ENCODE measurements at places on chromosomes 5 and 9.
A peak's percentile ranks its signal among the peaks of the same experiment; 100 is the strongest.

GRCh38 chr5:963310-963672 lies 45.3 kb upstream of the NKD2 start:
- no peak for DNase-seq

GRCh38 chr9:15843931-15844330 lies 291.1 kb downstream of the CCDC171 start:
- DNase-seq: no peak

DNA sequence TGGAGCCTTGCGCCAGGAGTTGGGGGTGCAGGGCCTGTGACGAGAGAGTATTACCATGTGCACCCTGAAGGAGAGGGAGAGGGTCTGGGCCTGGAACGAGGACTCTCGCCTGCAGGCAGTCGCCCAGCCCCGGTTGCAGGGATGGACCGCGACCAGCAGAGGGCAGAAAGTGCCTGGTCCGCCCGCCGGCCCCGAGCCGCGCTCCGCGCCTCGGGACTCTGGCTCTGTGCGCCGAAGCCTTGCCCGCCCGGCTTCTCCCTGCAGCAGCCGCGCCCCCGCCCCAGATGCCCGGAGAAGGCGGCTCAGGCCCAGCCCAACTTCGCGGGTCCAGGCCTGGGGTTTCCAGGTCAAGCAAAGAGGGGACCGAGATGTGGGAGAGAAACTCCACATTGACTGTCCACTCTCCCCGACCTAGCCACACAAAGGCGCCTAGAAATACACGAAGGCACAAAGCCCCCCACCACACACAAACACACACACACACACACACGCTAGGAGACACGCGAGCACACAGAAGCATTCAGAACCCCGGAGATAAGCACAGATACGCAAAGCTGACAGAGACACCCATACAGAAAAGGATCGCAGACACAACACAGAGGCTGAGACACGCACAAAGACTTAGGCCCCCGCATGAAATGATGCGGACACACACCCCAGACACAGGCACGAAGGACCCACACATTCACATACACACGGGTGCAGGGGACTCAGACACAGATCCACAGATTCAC lies 2.0 kb upstream of the LMX1B start:
- DNase-seq: peak; percentile 54

DNA sequence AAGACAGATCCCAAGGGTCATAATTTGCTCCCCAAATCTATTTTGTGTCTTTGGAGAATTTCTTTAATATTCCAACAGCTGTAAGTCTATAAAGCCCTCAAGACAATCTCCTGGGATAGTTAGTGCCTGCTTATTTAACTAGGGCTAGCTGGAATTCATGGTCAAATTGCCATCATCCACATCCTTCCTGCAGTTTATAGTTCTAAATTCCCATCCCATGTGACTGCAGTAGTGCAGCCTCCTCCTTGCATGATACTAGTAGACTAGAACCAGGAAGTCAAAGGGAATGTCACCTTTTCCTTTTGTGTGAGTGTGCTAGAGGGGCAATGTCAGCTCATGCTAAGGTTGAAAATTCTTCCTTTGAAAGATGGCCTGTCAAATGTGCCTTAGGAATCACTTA lies 214.8 kb upstream of the PIK3R1 start:
- DNase-seq: no peak

- no peak for DNase-seq
Observed at GRCh38 chr9:78682216-78682615, 385.3 kb downstream of the PSAT1 start.

- peak; percentile 24 for DNase-seq
Observed at GRCh38 chr9:34437006-34437925, 21.1 kb downstream of the FAM219A start.

DNA sequence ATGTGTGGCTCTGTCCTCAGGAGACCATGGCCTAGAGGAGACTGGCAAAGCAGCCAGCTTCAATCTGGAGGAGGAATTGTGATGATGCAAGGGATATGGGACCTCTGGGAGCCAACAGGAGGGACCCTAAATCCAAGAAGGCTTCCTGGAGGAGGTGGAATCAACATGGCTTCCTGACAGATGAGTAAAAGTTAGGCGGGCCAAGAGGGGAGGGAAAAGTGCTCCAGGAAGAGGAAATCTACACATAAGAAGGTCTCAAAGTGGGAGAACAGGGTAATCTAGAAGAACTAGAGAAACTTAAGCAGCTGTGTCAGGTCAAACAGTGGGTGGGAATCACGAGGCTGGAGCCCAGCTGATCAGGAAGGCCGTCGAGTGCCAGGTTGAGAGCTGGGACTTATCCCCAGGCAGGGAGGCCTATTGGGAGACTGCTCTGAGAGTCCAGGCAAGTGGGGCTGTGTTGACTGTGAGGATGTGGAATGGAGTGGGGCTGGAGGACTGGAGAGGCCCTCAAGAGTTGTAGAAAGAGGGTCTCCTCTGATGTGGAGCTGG lies 119.1 kb downstream of the C9orf50 start:
- DNase-seq: no peak

DNA sequence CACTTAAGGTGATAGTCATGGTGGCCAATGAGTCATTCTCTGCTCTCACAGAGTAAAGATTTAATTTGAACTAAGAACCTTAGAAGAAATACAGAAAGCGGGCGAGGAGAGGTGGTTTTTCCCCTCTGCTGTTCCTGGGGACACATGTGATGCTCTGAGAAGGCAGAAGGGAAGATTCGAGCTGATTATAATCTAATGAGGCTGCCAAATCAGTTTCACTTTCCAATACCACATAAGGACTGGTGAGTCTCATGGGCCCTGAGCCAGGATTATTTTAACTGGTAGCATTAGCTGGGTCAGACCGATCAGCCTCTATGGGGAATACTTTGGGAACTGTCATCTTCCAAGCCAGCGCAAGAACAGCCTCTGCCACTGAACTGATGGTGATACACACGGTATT lies 116.5 kb downstream of the SLC1A3 start:
- no peak for DNase-seq

- no peak for DNase-seq
Observed at GRCh38 chr9:128946571-128947276, 679 bp downstream of the DOLK start.

DNA sequence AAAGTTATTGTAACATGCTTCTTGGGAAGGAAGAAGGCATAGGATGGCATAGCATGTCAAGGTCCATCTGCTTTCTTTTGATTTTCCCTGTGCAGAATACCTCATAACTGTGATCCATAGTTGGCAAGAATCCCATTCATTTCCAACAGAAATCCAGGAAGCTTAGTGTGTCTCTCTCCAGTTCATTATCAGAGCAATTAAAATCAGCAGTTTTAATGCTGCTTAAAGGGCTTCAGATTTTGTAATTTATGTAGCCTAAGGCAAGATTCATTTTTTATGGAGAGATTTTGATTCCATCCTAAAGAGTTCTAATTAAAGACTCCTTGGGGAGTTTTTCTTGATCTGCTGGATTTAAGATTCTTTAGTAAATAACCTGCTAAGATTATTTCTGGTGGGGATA lies 560.1 kb downstream of the PDE4D start:
- DNase-seq: no peak

- no peak for DNase-seq
Observed at GRCh38 chr9:76583256-76583655, 124.3 kb downstream of the GCNT1 start.

DNA sequence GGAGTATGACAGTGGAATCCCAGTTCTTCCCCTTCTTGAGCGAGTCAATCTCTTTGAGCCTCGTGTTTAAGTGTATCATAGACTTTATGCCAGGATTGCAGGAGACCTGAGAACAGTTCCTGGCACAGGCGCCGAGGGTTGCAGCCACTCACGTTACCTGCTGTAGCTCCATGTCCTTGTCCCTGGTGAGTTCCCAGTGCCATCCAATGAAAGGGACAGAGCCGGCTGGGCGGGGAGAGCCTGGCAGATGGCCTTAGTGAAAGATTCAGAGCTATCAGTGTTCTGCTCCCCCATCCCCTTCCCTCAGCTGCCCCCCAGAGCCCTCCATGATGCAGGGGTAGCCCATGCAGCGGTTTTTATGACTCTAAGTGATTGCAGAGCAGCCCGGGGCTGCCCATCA lies 554.0 kb downstream of the BNC2 start:
- no peak for DNase-seq

DNA sequence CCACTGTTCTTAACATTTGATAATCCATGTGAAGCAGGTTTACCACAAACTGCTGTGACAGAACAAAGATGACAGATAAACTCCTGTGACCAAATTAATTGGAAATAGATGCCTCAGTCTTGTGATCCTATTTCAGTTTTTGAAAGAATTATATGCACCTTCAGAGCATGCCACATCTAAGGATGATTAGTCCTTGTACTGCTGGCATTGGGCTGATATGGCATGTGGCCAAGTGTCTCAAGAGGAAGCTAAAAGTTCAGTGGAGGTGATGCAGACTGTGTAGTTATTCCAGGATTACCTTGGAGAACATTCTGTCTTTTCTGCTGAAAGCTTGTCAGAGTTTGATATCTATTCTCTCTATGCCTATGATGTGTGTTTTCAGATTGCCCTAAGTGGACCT lies 314.4 kb upstream of the EFNA5 start:
- DNase-seq: no peak

GRCh38 chr9:134230092-134230941 lies 66.0 kb upstream of the RNU6ATAC start:
- DNase-seq: no peak

GRCh38 chr5:134604908-134605307 lies 27.7 kb downstream of the SAR1B start:
- DNase-seq: no peak

DNA sequence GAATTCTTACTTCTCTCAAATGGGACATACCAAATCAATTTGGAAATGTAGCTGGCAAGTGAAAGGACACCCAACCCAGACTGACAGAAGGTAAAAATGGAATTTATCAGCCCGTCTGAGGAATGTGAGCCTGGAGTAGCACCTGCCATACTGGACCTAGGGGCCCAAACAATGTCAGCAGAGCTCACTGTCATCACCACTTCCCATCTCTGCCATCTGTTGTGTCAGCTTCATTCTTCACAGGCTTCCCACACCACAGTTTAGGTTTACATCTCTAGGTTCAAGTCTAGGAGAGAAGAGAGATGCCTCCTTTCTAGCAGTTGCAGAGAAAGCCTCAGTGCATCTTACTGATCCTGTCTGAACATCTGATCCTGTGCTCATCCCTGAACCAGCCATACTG lies 222.4 kb downstream of the DOCK8 start:
- no peak for DNase-seq

DNA sequence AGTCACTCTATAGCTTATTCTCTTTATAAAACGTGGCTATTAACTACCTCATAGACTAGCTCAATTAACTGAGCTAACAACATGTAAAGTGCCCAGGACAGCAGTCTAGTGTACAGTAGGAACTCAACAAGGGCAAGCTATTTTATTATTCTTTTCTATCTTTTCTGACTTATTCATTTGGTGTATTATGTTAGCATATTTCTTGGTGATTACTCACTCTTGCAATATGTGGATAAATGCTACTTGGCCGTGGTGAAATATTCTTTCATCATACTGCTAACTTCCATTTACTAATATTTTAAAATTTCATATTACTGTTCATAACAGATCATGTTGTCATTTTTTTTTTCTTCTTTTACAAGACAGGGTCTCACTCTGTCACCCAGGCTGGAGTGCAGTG lies 4.9 kb downstream of the SLC25A51 start:
- no peak for DNase-seq

DNA sequence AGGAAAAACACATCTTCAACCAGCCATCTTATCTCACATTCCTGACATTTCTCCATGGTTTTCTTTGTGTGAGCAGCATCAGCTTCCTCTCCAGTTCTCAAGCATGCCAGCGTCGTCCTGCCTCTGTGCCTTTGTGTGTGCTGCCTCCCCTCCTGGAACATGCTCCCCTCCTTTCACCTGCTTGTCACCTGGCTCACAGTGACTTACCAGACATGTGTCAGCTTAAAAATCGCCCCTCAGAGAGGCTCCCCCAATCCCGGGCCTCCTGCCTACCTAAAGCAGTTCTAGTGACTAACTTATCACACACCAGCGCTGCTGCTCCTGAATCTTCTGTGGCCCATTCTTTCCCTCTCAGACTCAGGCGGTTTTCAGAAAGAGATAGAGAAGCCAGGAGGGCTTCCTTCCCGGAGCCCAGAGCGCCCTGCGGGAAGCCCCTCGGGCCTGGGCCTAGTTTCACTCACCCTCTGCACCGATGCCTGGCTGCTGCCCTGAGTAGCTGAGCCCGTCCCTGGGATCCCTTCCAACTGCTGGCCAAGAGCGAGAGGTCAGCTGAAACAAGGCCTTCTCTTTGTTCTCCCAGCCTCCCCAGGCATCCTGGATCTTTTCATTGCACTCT lies 51.1 kb upstream of the MVB12B start:
- no peak for DNase-seq

GRCh38 chr9:33187519-33188218 lies 20.5 kb upstream of the B4GALT1 start:
- DNase-seq: no peak

DNA sequence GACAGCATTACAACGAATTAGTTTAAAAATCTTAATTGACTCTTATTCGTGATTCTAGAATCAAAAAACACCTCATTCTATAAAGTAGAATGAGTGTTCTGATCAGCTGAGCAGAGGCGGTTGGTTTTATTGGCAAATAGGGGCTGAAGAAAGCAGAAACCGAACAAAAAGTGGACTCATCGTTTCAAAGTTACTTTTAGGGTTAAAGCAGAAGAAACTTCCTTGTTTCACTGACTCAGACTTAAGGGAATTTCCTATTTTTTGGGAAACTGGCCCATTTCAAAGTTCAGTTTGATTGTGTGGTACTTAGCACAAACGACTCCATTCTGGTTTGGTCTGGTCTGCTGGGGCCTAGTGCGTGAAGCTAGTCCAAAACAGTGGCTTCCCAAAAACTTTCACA lies 862 bp upstream of the NDUFB6 start:
- DNase-seq: no peak

DNA sequence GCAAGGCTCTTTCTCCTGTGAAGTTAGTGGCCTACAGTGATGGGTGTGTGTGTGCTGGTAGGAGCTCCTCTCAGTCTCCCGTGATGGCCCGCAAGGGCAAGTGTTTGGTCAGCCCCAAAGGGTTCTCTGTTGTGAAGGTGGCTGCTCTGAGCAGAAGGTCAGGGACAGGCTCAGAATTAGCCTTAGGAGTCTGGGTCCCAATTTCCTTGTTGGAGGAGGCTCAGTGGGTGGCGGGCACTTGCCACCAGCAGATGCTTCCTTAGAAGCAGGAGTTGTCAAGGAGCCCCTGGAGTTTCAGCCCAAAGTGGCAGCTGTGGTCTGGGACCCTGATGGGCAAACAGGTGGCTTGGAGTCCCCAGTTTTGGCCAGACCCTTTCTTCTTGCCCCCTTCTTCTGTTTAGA lies 154.4 kb downstream of the MACROH2A1 start:
- DNase-seq: no peak

DNA sequence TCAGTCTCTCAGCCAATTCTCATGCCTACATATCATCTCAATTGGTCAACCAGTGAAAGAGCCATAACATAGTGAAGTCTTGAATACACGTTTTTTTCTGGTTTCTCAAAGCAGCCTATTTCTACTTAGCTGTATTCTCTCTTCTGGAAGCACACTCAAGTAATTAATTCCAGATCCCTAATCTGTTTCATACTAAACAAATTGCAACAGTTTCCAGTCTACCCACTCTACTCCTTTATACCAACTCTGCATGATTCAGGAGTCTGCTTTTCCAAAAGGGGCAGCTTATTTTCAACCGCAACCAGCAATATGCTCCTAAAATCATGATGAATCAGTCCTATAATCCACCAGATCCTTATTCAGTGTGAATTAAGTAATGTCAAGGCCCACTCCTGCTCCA lies 211.7 kb downstream of the TLE1 start:
- DNase-seq: no peak

Data from stimulated activated CD4-positive, alpha-beta T cell treated with anti-CD3 and anti-CD28 coated beads, Interleukin-12 subunit alpha, Interleukin-12 subunit beta, amount 100 ng/mL, for 24 hours (primary cell).